ENCODE measurements at places on chromosomes 2 and 18. TPM values are rescaled to one million over a fixed set of nuclear protein-coding genes. Genes with fewer than 3 reads are reported as not detected.

Gene LOXHD1
- not detected for total RNA-seq

Gene FKBP7
- 7.7 TPM for total RNA-seq

Gene PGAP1
- 2.3 TPM for total RNA-seq

Gene CAPN10
- total RNA-seq = 27.8 TPM

Gene FER1L5
- not detected for total RNA-seq

Gene TTN
- total RNA-seq = 7.6 TPM

Gene SCN7A
- 2.9 TPM for total RNA-seq

Gene UGT1A5
- not detected for total RNA-seq

Gene CYBRD1
- 222 TPM for total RNA-seq

Gene RTKN
- total RNA-seq = 9.5 TPM

Gene PDK1
- total RNA-seq = 24.2 TPM

Gene GKN2
- 0.75 TPM for total RNA-seq

Gene PRSS56
- not detected for total RNA-seq

Gene DYSF
- 58.3 TPM for total RNA-seq

Gene SPDYA
- 0.32 TPM for total RNA-seq

Gene PCARE
- total RNA-seq = not detected

Gene RAB3GAP1
- 14.8 TPM for total RNA-seq

Gene SALL3
- total RNA-seq = not detected

Gene IL36A
- not detected for total RNA-seq

Gene HAAO
- 7.2 TPM for total RNA-seq

Gene CFAP53
- not detected for total RNA-seq

Gene MCM6
- total RNA-seq = 62.5 TPM

Gene STRADB
- 22.8 TPM for total RNA-seq

Gene TRPM8
- total RNA-seq = not detected

Gene TGOLN2
- total RNA-seq = 111 TPM

Gene ZEB2
- 74.6 TPM for total RNA-seq

Gene METTL5
- total RNA-seq = 42.6 TPM

Gene VWA3B
- not detected for total RNA-seq

Gene GKN1
- 1.9 TPM for total RNA-seq

Gene HIBCH
- total RNA-seq = 3.7 TPM

Gene MROH2A
- not detected for total RNA-seq

Gene ICA1L
- 0.43 TPM for total RNA-seq

Gene TMEM178A
- total RNA-seq = 29.5 TPM

Gene FMNL2
- 12.0 TPM for total RNA-seq

Gene DUSP19
- 1.3 TPM for total RNA-seq

Gene LYPD1
- total RNA-seq = not detected

Gene FHOD3
- 12.7 TPM for total RNA-seq

Gene SKOR2
- total RNA-seq = not detected

Measured in ascending aorta (tissue), 2 donors.